ENCODE measurements at places on chromosomes 3 and 15.
A peak's percentile ranks its signal among the peaks of the same experiment; 100 is the strongest.

DNA sequence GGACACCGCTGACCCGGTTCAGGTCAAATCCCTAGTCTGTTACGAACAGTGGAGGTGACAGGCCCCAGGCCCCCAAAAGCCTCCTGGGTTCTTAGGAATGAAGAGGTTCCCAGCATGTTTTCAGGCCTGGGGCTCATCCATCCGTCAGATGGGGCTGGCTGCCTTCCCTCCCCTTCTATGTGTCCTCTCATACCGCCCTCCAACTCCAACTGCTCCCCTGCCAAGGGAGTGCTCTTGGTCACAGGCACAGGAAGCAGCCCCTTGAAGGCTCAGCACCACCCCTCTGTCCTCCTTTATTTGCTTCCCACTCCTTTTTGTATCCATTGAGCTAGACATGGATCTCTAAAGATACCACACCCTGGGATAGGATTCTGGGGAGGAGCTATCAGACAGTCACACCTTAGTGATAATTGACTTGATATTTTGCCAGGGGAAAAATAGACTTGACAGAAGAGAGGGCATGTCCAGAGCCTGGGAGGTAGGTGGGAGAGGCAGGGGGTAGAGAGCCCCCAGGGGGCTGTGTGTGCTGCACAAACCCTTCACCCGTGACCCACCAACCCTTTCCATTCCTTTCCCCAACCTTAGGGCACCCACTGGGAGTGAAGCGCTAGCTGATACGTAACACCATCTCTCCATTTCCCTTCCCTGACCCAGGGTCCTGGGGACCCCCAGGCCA is 10.7 kb upstream of the CSPG4 start:
- no peak for DNase-seq

DNA sequence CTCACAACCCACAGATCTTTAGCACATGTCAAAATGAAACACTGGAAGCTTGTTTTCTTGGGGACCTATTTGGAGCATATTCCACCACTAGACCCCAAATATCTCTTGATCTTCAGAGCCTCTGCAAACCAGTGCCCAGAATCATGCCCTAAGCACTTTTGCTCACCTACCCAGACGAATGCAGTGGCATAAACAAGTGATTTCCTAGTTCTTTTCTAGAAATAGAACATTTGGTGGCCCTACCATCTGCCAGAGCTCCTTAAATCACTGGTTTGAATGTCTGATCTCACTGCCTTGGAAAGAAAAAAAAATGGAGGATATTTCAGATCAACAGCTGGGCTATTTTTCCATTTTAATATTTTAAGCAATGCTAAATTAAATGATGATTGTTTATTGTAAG is 5.3 kb downstream of the ZIC4 start:
- DNase-seq, result no peak

DNA sequence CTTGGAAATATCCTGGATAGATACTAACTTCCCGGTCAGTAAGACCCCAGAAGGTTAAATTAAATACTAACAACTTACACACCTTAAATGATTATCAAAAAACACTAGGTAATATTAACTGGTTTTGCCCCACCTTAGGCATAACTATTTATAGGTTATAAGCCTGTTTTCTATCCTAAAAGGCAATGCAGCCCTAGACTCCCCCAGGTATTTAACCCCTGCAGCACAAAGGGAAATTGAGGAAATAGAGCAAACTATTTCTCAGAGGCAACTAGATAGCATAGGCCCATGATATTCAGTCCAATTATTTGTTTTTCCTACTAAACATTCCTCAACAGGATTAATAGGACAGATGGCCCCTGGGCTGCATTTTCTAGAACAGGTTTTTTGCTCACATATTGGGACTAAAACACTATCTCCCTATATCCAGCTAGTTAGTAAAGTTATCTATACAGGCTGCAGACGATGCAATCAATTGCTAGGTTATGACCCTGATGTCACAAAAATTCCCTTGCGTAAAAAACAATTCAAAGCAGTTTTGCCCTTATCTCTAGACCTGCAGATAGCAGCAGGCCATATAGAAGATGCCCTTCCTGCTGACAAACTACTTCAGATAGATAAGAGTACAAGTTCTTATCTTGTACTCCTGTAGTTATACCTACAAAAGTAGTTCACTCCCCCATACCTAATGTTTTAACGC is 221.3 kb downstream of the DTWD1 start:
- DNase-seq, result peak; percentile 3

GRCh38 chr3:184058029-184058428 is 5.2 kb downstream of the HTR3C start:
- DNase-seq, result no peak

DNA sequence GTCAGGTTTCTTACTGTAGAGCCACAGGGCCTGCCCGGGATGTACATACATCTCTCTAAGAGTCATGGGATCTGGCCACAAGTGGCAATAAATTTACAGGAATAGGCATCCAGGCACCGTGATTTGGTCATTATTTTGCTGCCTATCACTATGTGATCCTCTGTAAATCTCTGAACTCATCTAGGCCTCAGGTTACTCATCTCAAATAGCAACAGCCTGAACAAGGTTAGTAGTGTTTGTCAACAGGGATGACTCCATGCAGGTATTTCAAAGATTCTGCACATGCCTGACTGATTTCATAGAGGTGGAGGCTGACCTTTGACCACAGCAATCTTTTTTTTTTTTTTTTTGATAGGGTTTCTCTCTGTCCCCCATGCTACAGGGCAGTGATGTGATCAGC is 88.8 kb upstream of the TBL1XR1 start:
- no peak for DNase-seq

DNA sequence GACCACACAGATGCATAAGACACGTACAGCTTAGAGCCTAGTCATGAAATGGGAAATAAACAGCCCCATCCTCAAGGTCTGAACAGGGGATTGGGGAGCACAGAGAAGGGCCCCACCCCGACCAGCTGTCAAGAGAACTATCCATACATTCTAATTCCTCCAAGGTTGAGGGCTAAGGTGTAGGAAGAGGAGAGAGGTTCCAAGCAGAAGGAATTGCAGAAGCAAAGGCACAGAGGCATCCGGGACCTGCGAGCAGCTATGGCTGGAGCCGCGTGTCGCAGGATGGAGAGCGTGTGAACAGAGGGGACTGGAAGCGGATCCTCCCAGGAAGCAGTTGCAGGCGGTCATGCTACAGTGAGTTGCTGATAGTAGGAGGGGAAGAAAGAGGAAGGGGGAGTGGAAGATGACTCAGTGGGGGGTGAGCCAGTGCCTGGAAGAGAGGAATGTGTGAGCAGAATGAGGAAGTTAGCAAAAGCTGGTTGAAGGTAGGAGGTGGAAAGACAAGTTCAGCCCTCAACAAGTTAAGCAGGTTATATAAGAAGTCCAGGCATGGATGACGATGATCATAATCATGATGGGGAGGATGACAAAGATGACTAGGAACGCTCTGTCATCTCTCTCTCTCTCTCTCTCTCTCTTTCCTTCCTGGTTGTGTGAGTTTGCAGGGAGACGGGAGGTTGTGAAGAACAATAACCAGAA is 89.7 kb downstream of the LIPC start:
- DNase-seq, result peak; percentile 86

DNA sequence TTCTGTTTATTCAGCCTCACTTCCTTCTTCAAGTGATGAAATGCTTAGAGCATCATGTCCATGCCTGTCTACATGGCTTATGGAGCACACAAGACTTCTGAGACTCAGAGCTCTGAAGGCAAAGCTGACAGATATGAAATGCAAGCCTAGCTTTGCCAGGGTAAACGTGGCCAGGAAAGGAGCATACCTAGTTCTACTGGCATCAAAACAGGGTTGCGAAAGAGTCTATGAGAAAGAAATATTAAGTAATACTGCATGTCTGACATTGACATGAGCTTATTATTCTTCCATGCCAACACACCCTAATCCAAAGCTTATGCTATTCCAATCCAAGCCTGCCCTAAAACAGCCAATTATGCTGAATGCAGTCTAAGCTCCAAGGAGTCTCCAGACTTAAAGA is 391.5 kb downstream of the ERC2 start:
- DNase-seq, result no peak

DNA sequence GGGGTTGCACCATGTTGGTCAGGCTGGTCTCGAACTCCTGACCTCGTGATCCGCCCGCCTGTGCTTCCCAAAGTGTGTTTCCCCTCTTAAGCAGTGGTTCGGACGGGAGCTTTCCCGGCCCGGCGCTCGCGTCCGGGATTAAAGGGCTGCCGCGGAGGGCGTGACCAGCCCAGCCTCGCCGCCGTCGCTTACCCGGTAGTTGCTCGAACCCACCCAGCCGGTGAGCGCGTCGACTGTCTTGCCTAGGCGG is 513 bp downstream of the CLASP2 start:
- DNase-seq, result peak; percentile 40

DNA sequence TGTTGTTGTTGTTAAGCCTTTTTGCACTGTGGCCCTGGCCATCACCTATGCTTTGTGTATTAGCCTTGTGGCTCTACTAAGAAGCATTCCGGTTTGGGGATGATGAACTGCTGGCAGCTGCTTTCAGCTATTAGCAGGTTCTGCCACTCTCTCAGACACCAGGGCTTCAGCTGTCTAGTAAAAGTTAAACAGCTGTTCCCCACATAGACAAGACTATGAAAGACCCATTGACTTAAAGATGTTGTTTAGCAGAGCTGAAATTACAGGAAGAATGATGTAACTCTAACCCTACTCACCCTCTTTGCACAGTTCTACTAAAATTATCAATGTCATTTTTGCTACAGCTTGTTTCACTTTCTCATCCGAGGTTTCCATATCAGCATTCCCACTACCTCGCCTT is 131.2 kb upstream of the CGNL1 start:
- no peak for DNase-seq

DNA sequence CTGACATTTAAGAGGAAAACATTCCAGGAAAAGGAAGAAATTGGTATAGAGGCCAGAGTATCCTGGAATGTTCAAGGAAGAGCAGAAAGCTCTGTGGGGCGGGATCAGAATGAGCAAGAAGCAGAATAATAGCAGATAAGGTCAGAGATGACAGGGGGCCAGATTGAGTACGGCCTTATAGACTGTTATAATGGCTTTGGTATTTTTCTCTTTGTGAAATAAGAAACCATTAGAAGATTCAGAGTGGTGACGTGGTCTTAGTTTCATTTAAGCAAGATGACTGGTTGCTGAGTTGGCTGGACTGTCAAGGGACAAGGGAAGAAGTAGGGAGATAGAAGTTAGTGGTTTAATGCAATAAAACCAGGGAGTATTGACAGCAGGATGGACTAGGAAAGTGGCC is 218.3 kb upstream of the SOX2 start:
- no peak for DNase-seq

- no peak for DNase-seq
Observed at GRCh38 chr3:12483872-12484197, 445 bp upstream of the TSEN2 start.

GRCh38 chr3:149377408-149378364 is at the start of gene TM4SF1:
Gene TM4SF1, minus strand, starts transcription at chr3:149377649. Its CDS starts 102 bp downstream, at chr3:149377547.
- no peak for DNase-seq

DNA sequence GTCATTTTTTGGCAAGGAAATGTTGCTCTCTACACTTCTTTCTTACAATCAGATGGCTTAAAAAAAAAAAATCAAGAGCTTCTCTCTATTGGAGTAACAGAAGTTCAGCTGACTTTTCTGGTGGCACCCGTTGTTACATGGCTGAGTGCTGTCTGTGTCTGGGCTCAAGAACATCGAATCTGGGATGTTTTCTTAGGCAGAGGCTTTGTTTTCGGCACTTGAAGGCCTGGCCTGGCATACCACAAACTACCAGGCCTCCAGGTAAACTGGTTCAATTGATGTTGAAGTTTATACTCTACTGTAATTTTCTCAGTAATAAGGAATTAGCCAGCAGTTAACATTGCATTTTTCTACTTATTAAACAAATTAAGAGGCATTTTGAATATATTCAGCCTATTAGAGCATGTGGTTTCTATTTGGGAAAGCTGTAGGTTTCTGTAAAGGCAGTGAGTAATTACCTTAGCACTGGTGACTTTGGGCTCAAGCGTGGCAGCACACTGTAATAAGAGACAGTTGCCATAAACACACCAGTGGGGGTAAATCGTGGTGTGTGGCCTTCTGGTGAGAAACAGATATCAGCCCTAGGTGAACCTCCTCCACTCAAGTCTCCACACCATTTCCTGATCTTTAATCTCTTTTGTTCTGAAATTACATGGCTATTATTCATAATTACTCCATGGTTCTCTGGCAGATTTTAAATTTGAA is 544.7 kb downstream of the MECOM start:
- no peak for DNase-seq

DNA sequence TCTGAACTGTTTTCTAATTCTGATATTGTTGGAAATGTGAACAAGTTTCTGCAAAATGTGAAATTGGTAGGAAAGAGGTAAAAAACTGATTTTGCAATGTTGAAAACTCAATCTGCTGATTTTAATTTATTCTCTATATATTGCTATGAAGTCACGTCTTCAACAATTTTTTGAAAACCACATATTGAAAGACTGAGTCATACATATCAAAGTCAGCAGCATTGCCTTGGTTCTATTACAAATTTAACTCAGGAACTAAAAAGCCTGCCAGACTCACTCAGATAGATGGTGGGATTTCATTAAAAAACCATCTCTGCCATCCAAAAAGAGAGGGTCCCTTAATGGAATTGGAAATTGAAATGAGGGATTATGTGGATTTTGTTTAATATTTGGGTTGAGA is 351.4 kb downstream of the CNTN3 start:
- DNase-seq, result no peak

DNA sequence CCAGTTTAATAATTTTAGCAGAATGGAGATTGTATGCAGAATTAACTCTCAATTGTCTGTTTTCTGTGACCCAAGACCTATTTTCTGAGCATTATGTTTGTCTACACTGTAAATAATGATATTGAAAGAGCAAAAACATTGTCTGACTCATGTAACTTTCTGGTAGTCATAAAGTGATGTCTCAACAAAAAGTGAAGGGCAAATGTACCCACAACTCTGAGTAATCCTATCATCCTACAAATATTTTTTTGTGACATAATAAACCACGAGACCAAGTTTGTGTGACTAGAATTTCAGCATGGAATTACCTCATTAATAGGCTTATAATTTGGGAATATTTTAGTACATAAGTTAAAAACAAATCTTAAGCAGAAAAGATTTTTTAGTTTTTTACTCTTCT is 15.4 kb upstream of the ABHD10 start:
- DNase-seq, result no peak

DNA sequence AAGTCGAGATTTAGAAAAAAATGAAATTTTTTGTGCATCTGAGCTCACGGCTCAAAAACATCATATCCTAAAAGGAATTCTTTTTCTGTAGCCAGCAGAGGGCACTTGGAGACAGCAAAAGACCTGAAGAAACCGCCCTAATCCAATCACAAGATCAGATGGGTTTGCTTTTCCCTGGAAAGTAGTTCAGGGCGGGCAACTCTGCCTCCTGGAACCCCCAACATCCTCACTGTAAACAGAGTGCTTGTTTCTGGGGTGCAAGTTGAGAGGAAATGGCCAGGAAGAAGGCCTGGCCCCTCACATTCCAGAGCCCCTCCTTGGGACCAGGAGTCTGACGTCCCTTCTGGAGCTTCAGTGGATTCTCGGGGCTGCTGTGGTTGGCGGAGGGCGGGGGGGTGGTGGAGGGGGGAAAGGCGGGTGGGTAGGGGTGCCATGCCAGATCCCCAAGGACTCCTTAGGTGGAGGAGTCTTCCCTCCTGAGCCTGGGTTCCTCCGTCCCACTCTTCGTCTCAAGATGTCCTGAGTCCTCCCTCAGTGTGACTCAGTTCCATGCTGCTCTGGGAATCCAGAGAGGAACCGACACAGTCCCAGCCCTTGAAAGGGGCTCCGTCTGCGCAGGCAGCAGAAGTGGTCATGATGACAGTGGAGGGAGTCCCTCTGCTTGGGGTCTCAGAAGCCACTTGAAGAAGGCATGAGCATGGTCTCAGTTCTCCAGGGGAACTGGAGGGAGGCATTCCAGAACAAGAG is 35.9 kb downstream of the CCK start:
- peak; percentile 7 for DNase-seq
